ENCODE measurements at places on chromosomes 1 and 21. TPM values are rescaled to one million over a fixed set of nuclear protein-coding genes. Genes with fewer than 3 reads are reported as not detected.

The GRIK3 gene
- total RNA-seq, result not detected

The PSRC1 gene
- 32.7 TPM for total RNA-seq

The DISC1 gene
- total RNA-seq, result 17.0 TPM

The HIPK1 gene
- 106 TPM for total RNA-seq
